ENCODE measurements at places on chromosomes 7 and 10.

GRCh38 chr10:49412571-49412970, 16.7 kb upstream of the DRGX start:
- DNase-seq = no peak

GRCh38 chr7:92732316-92733036, 103.9 kb downstream of the CDK6 start:
- DNase-seq = no peak

DNA sequence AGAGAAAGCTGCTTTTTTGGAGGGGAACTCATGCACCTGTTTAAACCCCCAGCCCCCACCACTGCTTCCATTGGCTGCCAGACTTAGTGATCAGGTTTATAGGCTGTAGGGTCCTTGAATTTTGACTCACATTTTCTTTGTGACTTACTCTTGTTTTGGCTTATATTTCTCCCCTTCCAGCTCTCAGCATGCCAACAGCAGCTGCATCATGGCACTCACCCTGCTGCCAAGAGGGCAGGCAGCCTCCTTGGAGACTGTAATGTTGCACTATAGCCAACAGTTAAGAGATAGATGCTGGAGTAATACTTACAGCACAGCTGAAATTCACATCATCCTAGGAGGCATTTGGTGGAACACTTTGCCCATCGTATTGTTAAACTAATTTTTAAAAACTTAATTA, 98.0 kb upstream of the GLCCI1 start:
- no peak for DNase-seq

DNA sequence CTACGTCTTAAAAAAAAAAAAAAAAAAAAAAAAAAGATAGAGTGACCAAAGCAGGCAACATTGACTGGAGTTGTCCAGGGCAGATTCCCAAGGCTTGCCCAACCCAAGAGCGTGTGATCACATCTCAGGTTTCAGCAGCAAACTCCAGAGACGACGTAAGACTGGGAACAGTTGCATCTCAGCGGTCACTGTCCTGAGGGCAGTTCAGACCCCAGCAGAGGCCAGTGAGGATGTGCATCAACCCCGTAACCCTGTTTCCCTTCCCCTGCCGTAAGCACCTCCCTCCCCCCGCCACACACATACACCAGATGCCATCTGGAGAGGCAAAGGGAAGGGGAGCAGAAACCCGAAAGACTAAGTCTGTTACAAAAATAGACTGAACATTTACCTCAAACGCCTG, 19.3 kb upstream of the TOMM7 start:
- no peak for DNase-seq

GRCh38 chr7:42217053-42217452, 20.0 kb downstream of the GLI3 start:
- DNase-seq = no peak

GRCh38 chr7:140053812-140054539, 8.8 kb downstream of the PARP12 start:
- DNase-seq = no peak

GRCh38 chr7:158484801-158485531, 102.7 kb downstream of the PTPRN2 start:
- DNase-seq = no peak

DNA sequence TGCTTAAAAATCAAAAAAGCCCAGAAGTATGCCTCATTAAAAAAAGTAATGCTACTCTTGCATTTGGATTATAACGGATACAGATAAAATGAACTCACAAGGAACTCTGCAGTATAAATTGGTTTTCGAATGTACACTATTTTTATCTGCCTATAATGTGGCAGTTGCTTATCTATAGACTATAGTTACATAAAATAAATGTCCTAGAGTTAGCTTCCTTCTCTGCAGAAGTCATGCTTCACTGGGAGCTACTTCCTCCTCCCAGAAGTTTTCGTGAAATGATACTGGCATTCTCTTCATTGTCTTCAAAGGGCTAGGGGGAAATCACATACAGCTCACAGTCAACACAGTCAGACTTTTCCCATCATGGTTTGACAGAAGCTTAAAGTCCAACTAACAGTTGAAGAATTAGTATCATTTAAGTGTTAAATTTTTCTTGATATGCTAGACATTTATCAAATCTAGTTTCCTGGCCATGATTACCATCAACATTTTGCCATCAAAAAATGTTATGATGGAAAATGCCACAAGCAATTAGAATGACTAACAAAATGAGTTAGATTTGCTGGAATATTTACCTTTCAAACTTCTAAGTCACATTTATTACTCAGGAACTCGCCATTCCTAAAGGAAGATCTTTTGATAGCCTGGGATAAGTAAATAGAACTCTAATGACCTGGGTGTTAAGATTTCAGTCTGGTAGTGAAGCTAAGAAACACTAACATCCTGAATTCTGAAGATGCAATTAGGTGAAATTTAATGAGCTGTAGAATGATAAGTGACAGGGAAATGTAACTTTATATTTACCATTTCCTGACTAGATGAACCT, 87.3 kb upstream of the TRIL start:
- no peak for DNase-seq

DNA sequence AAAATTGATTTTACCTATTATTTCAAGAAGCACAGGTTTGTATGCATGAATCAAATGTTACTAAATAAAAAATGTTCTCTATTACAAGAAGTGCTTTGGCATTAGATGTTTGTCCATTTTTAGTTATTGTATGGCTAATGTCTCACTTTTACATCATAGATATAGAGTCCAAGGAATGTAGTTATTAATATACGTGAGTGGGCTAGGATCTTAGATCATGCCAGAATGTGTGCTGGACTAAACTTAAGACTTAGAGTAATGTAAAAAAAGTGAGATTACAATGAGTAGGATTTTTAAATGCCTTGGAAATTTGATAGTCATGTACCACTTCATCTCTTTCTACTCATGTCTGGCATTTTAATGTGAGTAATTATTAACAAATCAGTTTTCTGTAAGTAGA, 196.6 kb downstream of the ARL4A start:
- no peak for DNase-seq

- no peak for DNase-seq
These were observed 61.8 kb upstream of the AHR start for GRCh38 chr7:17236603-17237002.

DNA sequence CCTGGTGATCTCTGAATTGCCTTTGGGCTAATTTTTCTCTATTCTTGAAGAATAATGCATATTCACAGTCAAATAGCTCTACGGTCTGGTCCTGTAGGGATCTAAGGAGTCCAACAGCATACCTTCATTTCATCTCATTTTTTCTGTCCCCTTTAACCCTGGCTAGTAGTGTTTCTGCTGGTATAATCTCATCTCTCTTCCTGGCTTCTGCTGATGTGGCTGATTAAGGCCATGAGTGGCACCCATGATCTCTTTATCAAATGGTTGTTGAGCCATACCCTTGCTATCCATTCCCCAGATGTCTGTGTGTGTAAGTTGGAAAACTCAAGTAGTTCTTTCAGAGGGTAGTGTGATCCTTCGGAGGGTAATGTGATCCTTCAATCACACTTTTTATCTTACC, 119.5 kb downstream of the MARCHF5 start:
- DNase-seq = no peak

- no peak for DNase-seq
These were observed 188.7 kb downstream of the ADARB2 start for GRCh38 chr10:1548596-1548995.

DNA sequence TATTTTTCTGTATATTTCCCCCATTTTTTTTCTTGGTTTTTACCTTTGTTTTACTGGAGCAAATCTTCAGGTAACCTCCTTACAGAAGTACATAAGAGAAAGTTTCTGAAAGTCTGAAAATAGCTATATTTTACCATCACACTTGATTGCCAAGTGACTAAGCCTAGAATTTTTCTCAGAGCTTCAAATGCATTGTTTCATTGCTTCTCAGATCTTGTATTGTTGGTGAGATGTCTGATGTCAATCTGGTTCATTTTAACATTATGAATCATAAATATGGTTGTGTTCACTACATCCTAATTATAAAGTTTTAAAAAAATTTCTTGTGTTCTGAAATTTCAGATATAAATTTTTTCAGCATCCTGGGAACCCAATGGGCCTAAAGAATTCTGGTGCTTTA, 228.2 kb downstream of the AHR start:
- no peak for DNase-seq

DNA sequence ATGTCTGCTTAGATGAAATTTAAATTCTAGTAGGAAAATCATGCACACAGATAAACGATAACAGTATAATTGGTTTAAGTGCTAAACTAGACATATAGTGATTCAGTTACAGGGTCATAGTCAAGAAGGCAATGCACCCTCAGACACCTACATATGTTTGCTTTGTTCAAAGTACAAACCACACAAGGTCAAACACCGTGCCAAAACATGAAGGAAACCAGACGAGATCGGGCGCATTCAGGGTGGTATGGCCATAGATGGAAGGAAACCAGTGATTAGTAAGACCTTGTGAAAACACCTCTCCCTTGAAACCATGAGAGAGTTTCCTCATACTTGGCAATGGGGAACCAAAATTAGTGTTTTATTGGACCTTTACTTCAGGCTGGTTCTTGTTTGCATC, 906.9 kb downstream of the PCDH15 start:
- DNase-seq = no peak

GRCh38 chr7:150448789-150449147, 1.7 kb upstream of the GIMAP8 start:
- DNase-seq = peak; percentile 14

DNA sequence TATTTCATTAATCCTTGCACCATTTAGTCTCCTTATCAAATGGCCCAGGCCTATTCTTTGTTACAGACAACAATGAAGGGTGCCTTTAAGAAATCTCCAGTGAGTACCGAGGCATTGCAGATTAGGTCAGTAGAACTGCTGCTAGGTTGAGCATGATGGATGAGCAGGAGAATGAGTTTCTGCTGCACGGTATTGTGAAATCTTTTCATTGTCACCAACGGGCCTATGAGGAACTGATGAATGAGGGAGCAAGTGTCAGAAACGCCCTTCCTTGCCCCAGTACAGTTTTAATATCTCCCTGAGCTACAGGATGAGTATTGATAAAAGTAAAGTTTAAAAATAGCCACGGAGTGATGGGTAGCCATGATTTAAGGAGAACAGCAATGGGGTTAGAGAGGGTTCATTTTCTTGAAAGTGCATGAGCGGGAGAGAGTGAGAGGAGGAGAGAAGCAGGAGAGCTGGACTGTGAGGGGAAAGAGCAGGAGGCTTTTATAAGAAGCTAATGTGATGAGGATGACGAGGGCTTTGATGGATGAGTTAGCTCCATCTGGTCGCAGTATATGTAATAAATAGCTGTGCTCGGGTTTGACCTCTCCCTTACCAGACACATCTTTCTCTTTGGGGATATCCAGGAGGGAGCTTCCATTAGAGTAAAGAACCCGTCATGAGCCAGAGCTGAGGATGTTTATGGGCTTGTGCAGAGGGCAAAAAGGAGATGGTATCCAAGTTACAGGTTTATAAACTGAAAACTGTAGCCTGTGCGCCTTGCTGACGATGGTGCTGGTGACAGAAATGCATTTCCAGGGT, 526.1 kb downstream of the LRMDA start:
- no peak for DNase-seq

DNA sequence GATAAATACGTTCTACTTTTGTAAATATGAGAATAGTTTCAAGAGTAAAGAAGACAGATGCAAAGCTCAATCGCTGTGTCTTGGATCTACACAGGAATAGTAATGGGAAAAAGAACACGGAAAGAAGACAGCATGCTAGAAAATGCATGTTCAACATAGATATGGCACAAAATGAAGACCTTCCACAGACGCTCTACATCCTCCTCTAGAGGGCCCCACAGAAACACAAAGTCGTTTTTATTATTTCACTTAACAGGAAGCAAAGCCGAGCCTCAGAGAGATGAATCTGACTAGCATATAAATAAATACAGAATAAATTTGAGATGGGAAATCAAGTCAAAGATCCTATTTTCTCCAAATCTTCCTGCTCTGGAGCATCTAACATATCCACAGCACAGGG, 292.6 kb downstream of the PARD3 start:
- DNase-seq = no peak

- no peak for DNase-seq
These were observed 15.9 kb upstream of the KCNIP2 start for GRCh38 chr10:101859530-101859929.

DNA sequence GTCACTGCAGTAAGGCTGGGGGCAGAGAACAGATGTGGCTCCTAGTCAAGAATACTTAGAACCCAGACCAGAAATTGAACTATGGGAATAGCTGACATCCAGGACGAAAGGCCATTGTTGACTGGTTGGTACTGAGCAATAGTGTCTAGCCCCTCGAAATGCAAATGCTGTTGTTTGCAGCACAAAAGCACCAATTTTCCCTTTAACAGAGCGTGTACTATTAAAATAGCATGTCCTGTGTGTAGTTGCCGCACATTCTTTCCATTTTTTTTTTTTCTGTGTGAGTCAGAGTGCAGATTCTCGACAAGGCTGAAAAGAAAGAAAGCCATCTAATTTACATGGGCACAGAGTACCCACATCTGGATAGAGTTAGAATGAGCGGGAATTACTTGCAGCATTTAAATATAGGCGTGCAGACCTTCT, 302.4 kb downstream of the PTEN start:
- no peak for DNase-seq

DNA sequence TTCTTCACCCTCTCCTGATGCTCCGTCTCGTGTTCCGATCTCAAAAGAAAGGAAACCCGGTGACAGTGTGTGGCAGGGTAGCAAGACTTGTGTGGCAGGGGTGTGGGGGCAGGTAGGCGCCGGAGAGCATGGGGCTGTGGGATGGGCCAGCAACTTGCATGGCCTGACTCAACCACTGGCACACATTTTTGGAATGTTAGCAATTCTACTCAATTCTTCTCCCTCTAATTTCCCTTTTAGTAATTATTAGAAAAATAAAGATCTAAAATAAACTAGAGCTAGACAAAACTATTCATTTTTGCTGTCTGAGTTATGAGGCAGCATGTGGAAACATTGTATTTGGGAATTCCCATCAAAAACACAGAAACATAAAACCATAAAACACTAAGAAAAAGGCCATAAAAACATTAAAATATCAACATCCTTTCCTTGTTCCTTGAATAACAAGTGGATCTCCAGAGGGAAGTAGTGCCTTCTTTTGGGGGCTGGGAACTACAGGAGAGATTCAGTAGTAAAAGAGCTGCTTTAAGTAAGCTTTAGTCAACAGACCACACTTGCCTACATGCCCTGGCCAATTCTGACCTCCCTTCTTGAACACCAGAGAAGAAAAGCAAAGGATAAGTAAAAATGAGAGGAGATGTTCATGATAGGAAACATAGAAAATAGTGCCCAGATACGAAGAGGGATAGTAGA, 21.8 kb downstream of the SEMA3C start:
- DNase-seq = no peak

DNA sequence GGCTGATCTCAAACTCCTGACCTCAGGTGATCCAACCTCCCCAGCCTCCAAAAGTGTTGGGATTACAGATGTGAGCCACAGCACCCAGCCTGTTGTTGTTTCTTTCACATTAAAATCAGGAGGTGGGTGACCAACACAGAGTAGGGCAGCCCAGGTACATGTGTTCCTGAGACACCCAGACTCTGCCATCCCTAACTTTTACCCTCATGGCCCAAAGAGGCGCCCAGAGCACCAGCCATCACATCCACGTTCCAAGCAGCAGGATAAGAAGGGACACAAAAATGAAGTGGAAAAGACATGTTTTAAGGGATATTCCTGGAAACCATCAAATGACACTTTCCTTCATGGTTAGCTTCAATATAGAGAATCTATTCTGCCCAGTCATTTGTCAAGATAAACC, 159.6 kb upstream of the KLF6 start:
- DNase-seq = no peak

All from NCI-H1417 treated with DMSO at 0.1 percent for 48 hours (cell line).